ENCODE measurements at places on chromosomes 1 and 21.

DNA sequence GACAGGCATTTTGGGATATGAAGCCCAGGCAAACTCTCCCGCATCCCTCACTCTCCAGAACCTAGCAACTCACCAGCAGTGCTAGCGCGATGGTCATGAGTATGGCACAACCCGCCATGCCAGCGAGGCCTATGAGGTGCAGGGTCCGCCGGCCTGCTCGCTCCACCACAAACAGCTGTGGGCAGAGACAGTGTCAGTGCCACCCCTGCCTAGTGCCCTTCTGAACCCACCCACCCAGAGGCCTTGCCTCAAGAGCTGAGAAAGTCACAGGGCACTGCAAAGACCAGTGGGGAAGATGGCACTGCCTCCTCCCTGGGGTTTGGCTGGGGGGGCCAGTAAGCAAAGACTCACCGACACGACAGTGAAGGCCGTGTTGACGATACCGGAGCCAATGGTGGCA is 29.8 kb downstream of the SLC2A1 start:
- no peak for DNase-seq

GRCh38 chr1:115491298-115492018 is 150.3 kb upstream of the VANGL1 start:
- DNase-seq: no peak

DNA sequence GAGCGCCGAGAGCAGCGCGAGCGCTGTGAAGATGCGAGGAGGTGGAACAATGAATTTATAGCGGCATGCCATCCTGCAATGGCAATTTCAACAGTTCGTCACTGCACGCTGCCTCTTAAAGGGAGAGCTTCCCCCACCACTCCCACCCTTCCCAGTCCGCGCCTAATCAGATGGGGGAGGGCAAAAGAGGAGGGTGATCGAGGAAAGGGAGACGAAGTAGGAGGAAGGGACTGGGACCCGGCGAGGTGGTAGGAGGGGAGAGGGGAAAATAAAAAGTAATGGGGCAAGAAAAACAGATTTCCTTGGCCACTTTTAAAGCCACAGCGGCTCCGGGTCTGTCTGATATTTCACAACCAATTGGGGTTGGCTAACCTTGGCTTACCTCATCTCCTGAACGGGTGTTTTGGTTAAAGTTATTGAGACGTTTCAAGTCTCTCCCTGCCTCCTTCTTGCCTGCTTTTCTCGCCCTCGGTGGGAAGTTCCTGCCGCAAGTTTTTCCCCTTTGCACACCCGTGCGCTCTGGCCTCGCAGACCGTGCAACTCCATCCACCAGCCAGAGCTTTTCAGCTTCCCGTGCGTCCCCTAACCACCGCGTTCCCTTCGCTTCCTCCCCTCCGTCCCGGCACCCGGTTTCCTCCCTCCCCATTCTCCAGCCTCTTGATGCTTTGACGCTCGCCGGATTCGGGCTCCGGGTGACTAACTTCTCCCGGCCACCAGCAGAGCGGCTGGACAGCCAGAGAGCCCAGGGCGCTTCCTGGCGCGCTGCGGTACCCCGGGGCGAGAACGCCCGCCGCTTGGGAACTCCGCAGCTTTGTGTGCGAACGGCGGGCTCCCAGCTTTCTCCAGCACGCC is at the start of gene ADAMTS5:
Gene ADAMTS5, minus strand, starts transcription at position 27 of the 852 bp plus-strand sequence. CDS start 697 bp downstream, outside the sequence.
- peak; percentile 7 for DNase-seq

GRCh38 chr1:237281481-237281880 is 239.5 kb downstream of the RYR2 start:
- DNase-seq: no peak

GRCh38 chr1:53310847-53311681 is 16.8 kb downstream of the LRP8 start:
- no peak for DNase-seq

- no peak for DNase-seq
Measured at GRCh38 chr1:220300442-220301121, 28.3 kb upstream of the RAB3GAP2 start.

DNA sequence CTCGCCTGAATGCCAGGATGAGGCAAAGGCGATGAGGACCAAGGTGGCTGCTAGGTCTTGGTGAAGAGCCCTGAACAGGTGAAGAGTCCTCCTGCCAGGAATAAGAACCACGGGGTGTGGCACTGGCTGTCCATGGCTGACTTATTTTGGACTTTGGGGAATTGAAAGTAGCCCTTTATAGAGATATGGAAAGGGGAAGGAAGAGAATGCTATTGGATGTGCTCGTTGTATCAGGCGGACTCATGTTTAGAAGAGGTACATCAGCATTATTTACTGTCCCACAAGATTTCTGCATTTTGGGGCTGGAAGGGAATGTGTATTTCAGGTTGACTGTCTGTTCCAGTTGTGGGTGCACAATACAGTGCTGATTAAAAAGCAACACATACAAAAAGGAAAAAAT is 465.8 kb downstream of the DSCAM start:
- no peak for DNase-seq

GRCh38 chr1:30870656-30871055 is 37.9 kb downstream of the SDC3 start:
- no peak for DNase-seq

GRCh38 chr1:42816585-42817439 is at the start of the genes ERMAP and SVBP:
Gene ERMAP (plus strand): TSS chr1:42817122. CDS start chr1:42830449, 13,327 bp downstream.
Gene SVBP (minus strand): TSS chr1:42817397. CDS start chr1:42816544, 853 bp downstream.
- peak; percentile 87 for DNase-seq

DNA sequence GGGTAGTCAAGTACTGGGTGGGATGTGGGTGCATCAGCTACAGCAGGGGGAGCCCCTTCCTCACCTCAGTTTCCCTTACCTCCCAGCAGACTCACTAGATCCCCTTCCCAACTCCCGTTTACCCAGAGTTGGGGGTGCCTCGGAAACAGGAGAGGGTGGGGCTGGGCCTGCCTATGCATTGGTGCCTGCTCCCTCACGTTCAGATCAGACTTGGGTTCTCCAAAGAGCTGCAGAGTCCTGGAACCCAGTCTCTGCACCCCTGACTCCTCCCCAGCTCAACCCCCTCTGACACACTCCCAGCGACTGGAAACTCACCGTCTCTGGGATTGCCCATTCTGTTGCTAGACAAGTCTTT is 6.0 kb downstream of the FOXO6 start:
- DNase-seq: no peak

DNA sequence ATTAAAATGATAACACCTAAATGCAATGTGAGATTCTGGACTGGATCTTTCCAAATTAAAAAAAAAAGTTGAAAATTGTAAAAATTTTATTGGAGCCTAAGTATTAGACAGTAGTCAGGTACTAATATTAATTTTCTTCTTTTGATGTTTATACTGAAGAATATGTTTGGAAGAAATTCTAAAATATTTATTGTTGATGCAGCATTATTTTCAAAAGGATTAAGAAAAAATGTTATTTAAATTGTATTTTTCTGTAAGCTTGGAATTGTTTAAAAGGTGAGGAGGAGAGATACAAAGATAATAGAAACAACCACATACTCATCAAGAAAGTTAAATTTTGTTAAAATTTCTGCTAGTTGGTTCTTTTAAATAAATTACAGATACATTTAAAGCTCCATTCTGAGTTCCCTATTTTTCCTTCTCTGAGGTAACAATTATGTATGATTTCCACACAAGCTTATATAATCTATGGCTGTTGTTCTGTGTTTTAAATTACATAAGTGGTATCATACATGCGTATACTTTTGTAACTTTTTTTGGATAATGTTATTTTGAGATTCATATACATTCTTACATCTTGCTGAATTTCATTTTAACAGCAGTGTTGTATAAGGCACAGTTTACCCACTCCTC is 180.3 kb upstream of the RGS18 start:
- no peak for DNase-seq

GRCh38 chr1:179803918-179804317 is 60.8 kb downstream of the FAM163A start:
- no peak for DNase-seq

- no peak for DNase-seq
Measured at GRCh38 chr1:81699234-81699633, 101.5 kb upstream of the ADGRL2 start.

DNA sequence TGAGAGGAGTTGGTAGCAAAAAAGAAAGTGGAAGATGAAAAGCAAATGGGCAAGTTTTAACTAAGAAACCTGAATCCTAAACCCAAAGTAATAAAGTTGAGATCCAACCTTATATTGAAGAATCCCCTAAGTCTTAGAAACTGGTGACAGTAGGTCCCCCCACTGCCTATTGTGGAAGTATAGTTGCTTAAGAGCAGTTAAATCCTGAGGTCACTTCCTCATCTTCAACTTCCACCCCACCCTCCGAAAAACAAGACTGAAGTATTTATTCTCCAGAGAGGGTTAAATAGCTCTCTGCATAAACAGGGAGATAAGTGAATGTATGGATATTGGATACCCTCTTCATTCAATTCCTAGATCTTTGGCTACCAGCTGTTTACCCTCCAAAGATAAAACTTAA is 3.3 kb upstream of the DSTYK start:
- DNase-seq: no peak

GRCh38 chr21:27425574-27425973 is 458.7 kb upstream of the ADAMTS5 start:
- no peak for DNase-seq

DNA sequence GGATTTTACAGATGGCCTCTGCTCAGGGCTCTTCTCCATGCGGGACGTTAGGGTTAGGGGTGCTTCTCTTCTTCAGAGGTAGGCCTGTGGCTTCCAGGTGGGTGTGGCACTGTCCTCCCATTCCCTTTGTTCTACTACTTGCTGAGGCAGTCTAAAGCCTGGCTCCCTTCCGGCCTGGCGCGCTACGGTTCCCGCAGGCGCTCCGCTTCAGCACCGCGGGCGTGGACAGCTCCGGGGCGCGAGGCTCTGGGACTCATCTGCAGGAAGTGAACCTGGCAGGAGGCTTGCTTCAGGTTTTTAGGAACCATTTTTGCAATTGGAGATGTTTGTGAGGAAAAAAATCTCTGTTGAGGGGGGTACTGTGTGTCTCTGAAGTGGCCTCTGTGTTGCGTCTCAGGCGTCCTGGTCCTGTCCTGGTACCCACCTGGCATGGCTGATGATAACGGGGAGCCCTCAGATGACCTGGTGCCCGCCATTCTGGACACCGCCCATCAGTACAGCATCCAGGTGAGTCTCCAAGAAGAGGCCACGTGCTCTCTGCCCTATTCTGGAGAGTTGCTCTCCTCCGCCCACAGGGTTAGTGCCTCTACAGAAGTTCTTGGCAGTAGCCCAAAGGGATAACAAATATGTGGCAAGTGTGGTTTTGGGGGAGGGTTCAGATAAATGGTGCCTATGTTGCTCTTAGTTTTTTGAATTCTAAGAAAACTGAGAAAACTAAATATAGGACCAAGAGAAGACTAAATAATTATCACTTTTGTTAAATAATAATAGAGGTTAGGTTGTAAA is 1.9 kb downstream of the MANEAL start:
- peak; percentile 42 for DNase-seq

- DNase-seq: no peak
Measured at GRCh38 chr1:13817906-13818305, 117.9 kb downstream of the PRDM2 start.

DNA sequence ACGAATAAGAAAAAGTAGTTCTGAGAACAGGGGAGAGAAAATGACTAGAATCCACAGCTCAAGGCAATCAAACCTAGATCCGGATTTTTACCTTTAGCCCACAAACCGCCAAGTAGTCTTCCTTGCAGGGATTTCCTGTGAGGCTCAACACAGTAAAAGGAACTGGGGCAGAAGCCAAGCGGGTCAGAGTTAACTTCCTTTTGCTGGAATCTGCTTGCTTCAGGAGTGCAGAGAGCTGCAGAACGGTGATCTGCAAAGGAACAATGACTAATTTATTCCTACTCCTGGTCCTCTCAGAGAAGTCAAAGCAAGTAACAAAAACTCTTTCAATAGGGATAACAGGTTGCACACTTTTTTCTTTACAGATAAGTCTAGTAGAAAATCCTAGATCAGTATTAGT is 53.4 kb downstream of the UBR4 start:
- no peak for DNase-seq

DNA sequence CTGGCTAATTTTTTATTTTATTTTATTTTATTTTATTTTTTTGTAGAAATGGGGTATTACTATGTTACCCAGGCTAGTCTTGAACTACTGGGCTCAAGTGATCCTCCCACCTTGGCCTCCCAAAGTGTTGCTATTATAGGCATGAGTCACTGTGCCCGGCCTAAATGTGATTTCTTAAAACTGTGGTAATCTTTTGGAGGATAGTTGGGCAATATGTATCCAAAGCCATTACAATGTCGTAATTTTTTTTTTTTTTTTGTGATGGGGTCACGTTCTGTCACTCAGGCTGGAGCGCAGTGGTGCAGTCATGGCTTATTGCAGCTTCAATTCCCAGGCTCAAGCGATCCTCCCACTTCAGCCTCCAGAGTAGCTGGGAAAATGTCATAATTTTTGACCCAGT is 14.2 kb downstream of the ETV3L start:
- DNase-seq: no peak

DNA sequence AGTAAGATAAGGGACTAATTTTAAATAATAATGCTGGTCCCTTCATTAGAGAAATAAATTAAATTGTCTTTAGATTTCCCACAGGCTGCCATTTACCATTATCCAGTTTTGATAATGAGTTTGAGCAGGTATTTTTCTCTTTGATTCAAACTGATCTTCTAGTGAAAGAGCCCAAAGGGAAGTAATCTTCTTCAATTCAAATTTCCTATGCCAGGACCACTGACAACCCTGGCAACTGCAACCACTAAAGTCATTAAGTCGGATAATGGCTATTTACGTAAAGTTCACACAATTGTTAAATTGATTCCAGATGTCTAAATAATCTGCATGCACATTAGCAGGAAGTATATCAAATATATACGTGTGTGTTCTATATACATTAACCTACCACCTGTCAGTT is 399.3 kb downstream of the PTPRC start:
- no peak for DNase-seq

DNA sequence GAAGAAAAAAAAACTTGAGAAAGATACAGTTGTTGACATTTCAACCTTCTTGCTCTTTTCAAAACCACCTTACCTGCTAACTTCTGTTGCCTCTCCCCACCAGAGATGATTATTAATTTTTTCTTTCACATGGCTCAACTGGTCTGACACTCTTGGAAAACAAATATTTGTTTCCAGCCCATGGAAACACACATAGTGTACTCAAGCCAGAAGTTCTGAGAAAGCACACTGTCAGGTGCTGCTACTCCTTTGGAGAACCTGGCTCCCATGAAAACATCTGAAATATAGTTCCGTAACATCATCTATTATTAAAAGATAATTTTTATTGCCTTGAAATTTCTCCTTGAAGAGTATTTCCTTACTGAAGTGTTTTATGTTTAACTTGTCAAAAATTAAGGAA is 145.0 kb upstream of the C1orf105 start:
- no peak for DNase-seq

- DNase-seq: no peak
Measured at GRCh38 chr1:15969321-15969880, 6.5 kb downstream of the ZBTB17 start.

- DNase-seq: no peak
Measured at GRCh38 chr1:60894741-60895140, 187.6 kb upstream of the NFIA start.

GRCh38 chr1:245873883-245874671 is 633.0 kb downstream of the SMYD3 start:
- DNase-seq: no peak

Measured in GM12891 (cell line).